ENCODE measurements at places on chromosomes 4 and X. TPM values are rescaled to one million over a fixed set of nuclear protein-coding genes. Genes with fewer than 3 reads are reported as not detected.
A peak's percentile ranks its signal among the peaks of the same experiment; 100 is the strongest.

GRCh38 chr4:140234697-140235060 is 80.7 kb upstream of the MAML3 start:
- no peak overlapping the region for H3K4me3 ChIP-seq
- H3K4me1 ChIP-seq, result peaks cover 14% of the 10 kb centered on the region
- no peaks in the 10 kb centered on the region for H3K27me3 ChIP-seq
- no peak for DNase-seq

- no peaks in the 10 kb centered on the region for H3K36me3 ChIP-seq
- 0 out of 2 replicates have a peak, but pooled peaks cover 4% of the 10 kb centered on the region for H3K4me1 ChIP-seq
- H3K27ac ChIP-seq, result no peak overlapping the region
- no peak for DNase-seq
- H3K4me3 ChIP-seq, result no peak overlapping the region
Observed at GRCh38 chr4:110678517-110679227, 55.8 kb upstream of the PITX2 start.

DNA sequence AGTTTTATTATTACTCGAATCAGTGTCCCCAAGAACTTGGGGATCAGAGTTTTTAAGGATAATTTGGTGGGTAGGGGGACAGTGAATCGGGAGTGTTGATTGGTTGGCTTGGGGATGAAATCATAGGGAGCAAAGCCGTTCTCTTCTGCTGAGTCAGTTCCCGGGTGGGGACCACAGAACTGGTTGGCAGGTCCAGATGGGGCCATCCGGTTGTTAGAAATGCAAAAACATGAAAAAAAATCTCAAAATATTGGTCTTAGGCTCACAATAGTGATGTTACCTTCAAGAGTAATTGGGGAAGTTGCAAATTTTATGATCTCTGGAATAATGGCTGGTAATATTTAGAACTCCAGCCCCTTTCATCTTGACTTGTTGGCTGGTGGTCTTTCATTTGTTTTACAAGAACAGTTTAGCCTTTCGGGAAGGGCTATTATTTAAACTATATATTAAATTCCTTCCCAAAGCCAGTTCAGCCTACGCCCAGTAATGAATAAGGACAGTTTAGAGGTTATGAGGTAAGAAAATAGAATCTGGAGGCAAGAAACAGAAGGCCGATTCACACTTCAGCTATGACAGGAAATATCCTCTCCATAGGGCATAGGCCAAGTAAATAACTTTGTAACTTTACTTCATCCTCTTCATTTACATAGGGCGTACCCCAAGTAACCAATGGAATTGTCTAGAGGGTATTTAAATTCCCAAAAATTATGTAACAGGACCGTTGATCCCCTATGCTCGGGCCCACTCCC is 164.1 kb upstream of the STS start:
- peaks cover 9% of the 10 kb centered on the region for H3K4me1 ChIP-seq
- no peaks in the 10 kb centered on the region for H3K36me3 ChIP-seq
- no peak for DNase-seq
- H3K27me3 ChIP-seq, result no peaks in the 10 kb centered on the region

- no peaks in the 10 kb centered on the region for H3K27me3 ChIP-seq
- H3K27ac ChIP-seq, result no peak overlapping the region
- no peak for DNase-seq
Observed at GRCh38 chr4:168167714-168168284, 75.5 kb downstream of the ANXA10 start.

- H3K4me1 ChIP-seq, result no peaks in the 10 kb centered on the region
- H3K36me3 ChIP-seq, result no peaks in the 10 kb centered on the region
- no peak for DNase-seq
- H3K27ac ChIP-seq, result no peak overlapping the region
- no peaks in the 10 kb centered on the region for H3K27me3 ChIP-seq
Observed at GRCh38 chr4:157582141-157582540, 361.6 kb downstream of the GRIA2 start.

DNA sequence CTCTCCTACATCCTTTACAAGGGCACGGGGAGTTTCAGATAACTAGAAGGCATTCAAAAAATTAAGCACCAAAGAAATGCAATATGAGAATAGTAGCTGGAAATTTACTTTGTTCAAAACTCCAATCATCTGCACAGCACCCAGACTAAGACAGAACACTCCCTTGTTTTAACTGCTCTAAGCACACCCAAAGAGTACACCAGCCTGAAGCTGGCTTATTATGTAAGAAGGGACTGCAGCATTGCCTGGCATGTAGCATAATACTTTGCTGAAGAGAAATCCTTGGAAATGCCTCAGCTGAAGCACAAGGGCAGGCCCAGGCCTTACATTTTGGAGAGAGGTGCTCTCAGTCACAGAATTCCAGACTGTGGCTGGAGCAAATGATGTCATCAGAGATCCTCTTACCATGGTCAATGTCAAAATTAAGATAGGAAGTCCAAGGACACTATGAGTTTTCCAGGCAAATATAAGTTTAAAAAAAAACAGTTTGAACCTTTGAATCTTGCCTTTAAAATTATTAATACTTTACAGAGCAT is 14.8 kb downstream of the ARHGEF6 start:
- H3K27ac ChIP-seq, result no peak overlapping the region
- H3K4me3 ChIP-seq, result no peak overlapping the region
- H3K27me3 ChIP-seq, result no peaks in the 10 kb centered on the region
- H3K36me3 ChIP-seq, result no peaks in the 10 kb centered on the region
- DNase-seq, result no peak

GRCh38 chr4:56085275-56085674 is 136.5 kb downstream of the CEP135 start:
- H3K36me3 ChIP-seq, result no peaks in the 10 kb centered on the region
- H3K4me1 ChIP-seq, result peaks cover 7% of the 10 kb centered on the region
- no peaks in the 10 kb centered on the region for H3K27me3 ChIP-seq
- no peak overlapping the region for H3K4me3 ChIP-seq
- no peak overlapping the region for H3K27ac ChIP-seq
- no peak for DNase-seq

DNA sequence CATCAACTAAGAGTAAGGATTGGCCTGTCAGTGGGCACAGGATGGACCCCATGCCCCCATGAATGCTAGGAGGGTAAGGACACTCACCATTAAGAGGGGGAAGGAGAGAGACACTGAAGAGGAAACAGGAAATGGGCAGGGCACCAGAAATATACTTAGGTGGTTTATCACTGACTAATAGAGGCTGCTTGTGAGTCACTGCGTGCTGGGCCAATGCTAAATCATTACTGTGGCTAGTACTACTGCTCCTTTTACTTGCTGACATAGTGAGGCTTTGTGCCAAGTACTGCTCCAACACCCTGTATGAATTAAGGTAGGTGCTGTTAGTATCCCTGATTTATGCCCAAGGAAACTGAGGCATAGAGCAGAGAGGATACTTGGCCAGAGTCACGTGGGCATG is 130.4 kb upstream of the FRMPD4 start:
- H3K27ac ChIP-seq, result no peak overlapping the region
- H3K27me3 ChIP-seq, result no peaks in the 10 kb centered on the region
- DNase-seq, result no peak
- no peak overlapping the region for H3K4me3 ChIP-seq

GRCh38 chr4:165388756-165389155 is 9.9 kb downstream of the CPE start:
- no peak for DNase-seq
- H3K36me3 ChIP-seq, result no peaks in the 10 kb centered on the region
- no peak overlapping the region for H3K27ac ChIP-seq
- no peaks in the 10 kb centered on the region for H3K27me3 ChIP-seq

GRCh38 chr4:45033676-45034419 is 307.5 kb upstream of the GNPDA2 start:
- no peaks in the 10 kb centered on the region for H3K36me3 ChIP-seq
- peak; percentile 27 for DNase-seq
- H3K4me1 ChIP-seq, result peaks cover 4% of the 10 kb centered on the region
- no peak overlapping the region for H3K4me3 ChIP-seq
- H3K27ac ChIP-seq, result no peak overlapping the region

- H3K27me3 ChIP-seq, result no peaks in the 10 kb centered on the region
- H3K27ac ChIP-seq, result no peak overlapping the region
- no peak overlapping the region for H3K4me3 ChIP-seq
- H3K4me1 ChIP-seq, result no peaks in the 10 kb centered on the region
- H3K36me3 ChIP-seq, result no peaks in the 10 kb centered on the region
Observed at GRCh38 chr4:1192493-1193205, 20.3 kb upstream of the SPON2 start.

DNA sequence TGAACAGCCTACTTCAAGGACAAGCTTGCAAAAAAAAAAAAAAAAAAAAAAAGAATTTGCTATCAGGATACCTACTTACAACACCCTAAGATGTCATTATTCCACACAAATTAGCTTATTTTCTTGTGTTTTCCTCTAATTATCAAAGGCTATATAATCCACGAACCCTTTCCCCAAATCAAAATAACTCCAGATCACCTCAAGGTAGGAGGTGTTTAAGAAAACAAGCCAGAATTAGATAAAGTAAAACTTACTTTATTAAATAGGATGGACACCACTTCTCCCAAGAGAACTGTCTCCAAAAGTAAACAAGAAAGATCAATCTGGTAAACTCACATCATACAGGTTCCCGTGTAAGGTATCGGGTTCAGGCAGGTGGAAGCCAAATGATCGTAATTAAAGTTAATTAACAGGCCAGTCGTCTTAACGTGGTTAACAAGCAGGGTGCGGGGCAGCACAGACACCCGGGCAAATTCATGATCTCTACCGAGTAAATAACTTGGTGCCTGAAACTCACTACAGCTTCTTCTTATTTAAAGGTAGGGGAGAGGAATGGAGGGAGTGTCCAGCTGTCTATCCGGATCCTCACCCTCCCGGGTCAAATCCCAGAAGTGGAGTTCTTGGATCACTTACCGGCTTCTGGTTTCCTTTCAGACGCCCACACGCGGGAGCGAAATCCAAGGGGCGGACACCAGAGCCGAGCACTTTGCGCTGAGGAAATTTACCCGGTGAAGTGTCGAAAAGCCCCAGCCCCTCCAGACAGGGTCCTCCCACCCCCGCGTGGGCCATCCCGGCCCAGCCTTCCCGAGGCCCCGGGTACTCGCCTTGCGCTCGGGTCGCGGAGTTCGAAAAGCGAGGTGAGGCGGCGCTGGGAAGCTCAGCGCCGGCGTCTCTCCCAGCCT is 708 bp downstream of the ARAP2 start:
- H3K27ac ChIP-seq, result no peak overlapping the region
- H3K36me3 ChIP-seq, result no peaks in the 10 kb centered on the region
- H3K4me3 ChIP-seq, result peak overlapping the region; percentile 85
- DNase-seq, result peak; percentile 32
- H3K4me1 ChIP-seq, result no peaks in the 10 kb centered on the region

DNA sequence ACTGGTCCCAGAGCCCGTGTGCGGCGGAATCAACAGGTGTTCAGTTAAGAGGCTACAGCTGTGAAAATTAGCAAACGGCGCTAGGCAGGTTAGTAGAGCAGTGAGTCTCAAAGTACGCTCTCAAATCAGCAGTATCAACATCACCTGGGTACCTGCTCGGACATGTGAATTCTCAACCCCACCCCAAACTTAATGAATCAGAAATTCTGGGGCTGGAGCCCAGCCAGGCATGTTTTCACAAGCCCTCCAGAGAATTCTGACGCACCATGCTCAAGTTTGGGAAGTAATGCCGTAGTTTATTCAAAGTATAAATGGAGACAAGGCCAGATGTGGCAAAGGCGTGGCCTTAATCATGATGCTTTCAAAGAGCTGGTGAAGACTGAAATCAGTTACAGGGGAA is 58.2 kb upstream of the PTCHD1 start:
- H3K27me3 ChIP-seq, result no peaks in the 10 kb centered on the region
- no peak for DNase-seq
- no peaks in the 10 kb centered on the region for H3K36me3 ChIP-seq
- no peak overlapping the region for H3K27ac ChIP-seq
- H3K4me1 ChIP-seq, result no peaks in the 10 kb centered on the region

DNA sequence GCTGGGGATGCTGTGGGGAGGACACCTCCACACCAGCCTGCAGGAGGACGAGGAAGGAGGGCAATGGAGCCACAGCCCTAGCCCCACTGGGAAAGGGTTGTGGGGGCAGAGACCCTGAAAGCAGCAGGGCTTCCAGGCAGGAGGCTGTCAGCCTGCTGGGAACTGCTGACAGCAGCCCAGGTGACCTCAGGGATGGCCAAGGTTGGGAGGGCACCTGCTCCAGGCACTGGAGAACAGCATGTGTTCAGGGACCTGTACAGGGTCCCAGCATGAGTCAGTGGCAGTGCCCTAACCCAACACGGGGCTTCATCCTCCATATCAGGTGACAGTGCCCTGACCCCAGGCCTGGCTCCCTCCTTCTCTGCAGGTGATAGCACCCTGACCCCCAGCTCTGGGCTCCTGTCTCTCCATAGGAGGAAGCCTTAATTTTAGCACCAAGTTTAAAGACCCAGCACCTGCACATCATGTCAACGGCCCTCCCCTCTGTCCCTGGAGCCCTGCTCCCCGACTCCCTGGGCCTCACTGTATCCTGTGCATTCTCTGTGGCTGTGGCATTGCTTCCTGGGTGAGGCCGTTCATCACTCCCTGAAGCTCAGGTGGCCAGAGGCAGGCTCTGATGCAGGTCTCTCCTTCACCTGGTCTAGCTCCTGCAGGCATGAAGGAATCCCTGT is 66.3 kb downstream of the CRMP1 start:
- no peak for DNase-seq
- H3K36me3 ChIP-seq, result peaks cover 67% of the 10 kb centered on the region
- H3K4me3 ChIP-seq, result no peak overlapping the region
- H3K4me1 ChIP-seq, result no peaks in the 10 kb centered on the region

- no peaks in the 10 kb centered on the region for H3K4me1 ChIP-seq
- H3K27me3 ChIP-seq, result no peaks in the 10 kb centered on the region
- DNase-seq, result no peak
- no peak overlapping the region for H3K4me3 ChIP-seq
- H3K27ac ChIP-seq, result no peak overlapping the region
Observed at GRCh38 chr4:173001571-173001970, 167.0 kb upstream of the GALNT7 start.

- no peak overlapping the region for H3K27ac ChIP-seq
- H3K4me3 ChIP-seq, result no peak overlapping the region
- H3K36me3 ChIP-seq, result no peaks in the 10 kb centered on the region
- no peak for DNase-seq
- no peaks in the 10 kb centered on the region for H3K4me1 ChIP-seq
Observed at GRCh38 chrX:1144293-1144692, 68.2 kb downstream of the CRLF2 start.

DNA sequence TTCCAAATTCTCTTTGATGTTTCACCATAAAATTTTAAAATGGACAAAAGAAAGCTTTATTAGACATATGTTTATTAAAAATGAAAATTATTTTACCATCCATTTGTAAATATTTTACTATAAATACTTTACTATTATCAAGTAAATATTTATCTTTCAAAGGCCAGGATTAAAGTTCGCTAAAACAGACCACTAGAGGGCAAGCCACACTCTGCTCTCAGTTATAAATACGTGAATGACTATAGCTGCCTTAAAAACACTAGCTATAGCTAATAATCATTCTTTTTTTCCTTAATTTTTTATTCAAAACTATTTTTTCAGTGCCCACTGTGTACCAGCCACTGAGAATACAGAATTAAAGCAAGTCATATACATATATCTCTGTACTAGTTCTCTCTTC is 38.6 kb downstream of the UNC5C start:
- no peak for DNase-seq
- no peak overlapping the region for H3K4me3 ChIP-seq
- no peaks in the 10 kb centered on the region for H3K4me1 ChIP-seq

GRCh38 chrX:150873616-150874015 is 24.9 kb downstream of the CD99L2 start:
- no peak overlapping the region for H3K4me3 ChIP-seq
- peaks cover 18% of the 10 kb centered on the region for H3K36me3 ChIP-seq
- H3K4me1 ChIP-seq, result peaks cover 10% of the 10 kb centered on the region
- H3K27ac ChIP-seq, result no peak overlapping the region

Gene TMPRSS11F
- total RNA-seq, result not detected

Gene NLRP2B
- not detected for total RNA-seq

Gene ARMCX4
- total RNA-seq, result 17.0 TPM

Gene TLR6
- 0.07 TPM for total RNA-seq

Gene DKK2
- not detected for total RNA-seq

Gene DDIT4L
- 2.1 TPM for total RNA-seq

Gene FRMPD3
- total RNA-seq, result 0.26 TPM

Gene UGT2B11
- not detected for total RNA-seq

Gene POU3F4
- 0.20 TPM for total RNA-seq

Gene GPR143
- 7.9 TPM for total RNA-seq

Gene CCDC110
- total RNA-seq, result 2.3 TPM

Gene FMR1NB
- total RNA-seq, result not detected

Gene FHIP1A
- total RNA-seq, result 28.2 TPM

Data from H9 (cell line).